ENCODE measurements at places on chromosomes 6 and 20.

DNA sequence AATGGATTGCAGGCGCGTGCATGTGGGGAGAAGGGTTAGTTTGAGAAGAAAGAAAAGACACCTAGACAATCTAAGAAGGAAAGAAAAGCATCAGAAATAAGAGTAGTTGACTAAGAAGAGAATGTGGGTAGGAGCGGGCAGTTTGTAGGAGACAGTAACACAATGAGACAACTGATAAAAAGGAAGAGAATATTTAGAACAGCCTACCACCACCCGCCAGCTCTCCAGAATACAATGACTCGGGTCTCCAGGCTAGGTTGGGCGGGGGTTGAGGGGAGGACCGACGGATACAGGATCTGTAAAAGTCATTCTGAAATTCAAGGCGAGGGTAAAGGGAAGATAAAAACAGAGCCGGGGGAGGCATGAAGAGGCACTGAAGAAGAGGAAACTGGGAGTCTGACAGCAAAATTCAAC is 712 bp downstream of the ABHD16A start:
- no peak for DNase-seq

GRCh38 chr20:59149678-59150504 is 13.7 kb upstream of the ZNF831 start:
- peak; percentile 93 for DNase-seq

DNA sequence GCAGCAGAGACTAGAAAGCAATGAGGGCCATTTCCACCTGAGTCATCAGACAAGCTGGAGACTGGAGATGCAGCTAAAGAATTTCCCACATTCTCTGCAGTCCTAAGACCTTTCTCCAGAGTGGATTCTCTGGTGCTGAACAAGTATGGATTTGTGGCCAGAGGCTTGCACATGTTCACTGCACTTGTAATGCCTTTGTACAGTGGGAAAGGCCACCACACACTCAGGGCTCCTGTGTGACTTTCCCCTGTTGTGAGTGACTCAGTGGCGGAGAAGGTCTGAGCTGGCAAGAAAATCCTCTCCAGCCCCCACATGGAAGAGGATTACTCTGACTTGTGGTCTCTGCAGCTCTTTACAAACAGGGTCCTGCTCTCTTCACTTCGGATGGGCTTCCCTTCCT is 192.3 kb downstream of the C6orf118 start:
- no peak for DNase-seq

DNA sequence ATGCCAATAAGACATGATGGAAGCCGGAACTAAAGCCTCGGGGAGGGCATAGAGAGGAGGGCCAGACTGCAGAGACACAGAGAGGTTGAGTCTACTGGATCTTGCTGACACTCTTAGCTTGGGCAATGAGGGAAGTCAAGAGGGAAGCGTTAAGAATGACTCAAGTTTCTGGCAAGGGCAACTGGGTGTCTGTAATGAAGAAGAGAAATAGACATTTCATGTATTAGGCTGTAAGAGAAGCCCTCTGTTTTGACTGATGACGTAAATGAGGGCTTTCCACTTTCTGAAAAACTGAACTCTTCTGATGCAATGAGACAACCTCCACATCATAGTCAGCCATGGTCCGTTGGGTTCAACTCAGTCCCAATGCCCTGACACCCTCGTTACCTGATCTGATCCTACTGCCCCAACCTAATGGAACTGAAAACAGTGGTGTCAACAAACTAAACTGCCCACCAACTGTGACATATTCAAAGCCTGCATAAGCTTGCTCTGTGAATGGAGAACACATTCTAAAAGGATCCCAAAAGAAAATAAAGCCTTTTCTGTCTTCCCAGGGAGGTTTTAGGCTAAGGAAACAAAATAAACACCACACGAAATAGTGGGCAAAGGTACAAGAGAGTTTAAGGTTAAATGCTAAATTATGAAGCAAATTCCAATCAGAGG is 45.8 kb upstream of the PNRC1 start:
- no peak for DNase-seq

DNA sequence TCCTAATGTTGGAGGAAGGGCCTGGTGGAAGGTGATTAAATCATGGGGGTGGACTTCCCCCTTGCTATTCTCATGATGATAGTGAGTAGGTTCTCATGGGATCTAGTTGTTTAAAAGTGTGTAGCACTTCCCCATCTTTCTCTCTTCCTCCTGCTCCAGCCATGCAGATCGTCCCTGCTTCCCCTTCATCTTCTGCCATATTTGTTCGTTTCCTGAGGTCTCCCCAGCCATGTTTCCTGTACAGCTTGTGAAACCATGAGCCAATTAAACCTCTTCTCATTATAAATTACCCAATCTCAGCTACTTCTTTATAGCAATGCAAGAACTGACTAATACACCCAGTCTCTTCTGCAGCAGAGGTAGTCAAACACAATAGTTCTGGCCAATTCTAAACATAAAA is 5.4 kb downstream of the EPM2A start:
- no peak for DNase-seq

- no peak for DNase-seq
Observed at GRCh38 chr20:17445543-17445942, 85.6 kb downstream of the BFSP1 start.

- no peak for DNase-seq
Observed at GRCh38 chr6:166563200-166563599, 23.3 kb downstream of the RAMACL start.

- DNase-seq = no peak
Observed at GRCh38 chr20:4169360-4170190, 154.2 kb upstream of the RNF24 start.

DNA sequence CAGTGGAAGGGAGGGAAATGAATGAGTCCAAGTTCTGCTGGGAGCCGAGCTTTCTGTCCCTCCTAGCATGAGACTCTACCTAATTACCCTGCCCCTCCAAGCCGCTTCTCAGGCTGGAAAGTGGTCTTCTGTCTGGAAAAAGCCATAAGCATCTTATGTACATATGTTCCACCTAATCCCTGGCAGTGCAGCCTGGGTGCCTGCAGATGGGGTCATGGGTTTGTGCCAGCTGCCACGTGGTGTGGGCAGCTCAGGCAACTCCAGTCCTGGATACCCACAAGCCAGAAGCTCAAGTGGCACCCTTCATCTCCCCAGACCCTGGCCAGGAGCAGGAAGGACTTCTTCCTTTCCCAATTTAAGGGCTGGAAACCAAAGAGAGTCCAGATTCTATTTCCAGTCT is 253.1 kb downstream of the LY86 start:
- no peak for DNase-seq

GRCh38 chr6:161303628-161304340 is 29.9 kb upstream of the AGPAT4 start:
- DNase-seq = no peak

- DNase-seq = no peak
Observed at GRCh38 chr6:166629628-166630027, 2.6 kb upstream of the RPS6KA2 start.

DNA sequence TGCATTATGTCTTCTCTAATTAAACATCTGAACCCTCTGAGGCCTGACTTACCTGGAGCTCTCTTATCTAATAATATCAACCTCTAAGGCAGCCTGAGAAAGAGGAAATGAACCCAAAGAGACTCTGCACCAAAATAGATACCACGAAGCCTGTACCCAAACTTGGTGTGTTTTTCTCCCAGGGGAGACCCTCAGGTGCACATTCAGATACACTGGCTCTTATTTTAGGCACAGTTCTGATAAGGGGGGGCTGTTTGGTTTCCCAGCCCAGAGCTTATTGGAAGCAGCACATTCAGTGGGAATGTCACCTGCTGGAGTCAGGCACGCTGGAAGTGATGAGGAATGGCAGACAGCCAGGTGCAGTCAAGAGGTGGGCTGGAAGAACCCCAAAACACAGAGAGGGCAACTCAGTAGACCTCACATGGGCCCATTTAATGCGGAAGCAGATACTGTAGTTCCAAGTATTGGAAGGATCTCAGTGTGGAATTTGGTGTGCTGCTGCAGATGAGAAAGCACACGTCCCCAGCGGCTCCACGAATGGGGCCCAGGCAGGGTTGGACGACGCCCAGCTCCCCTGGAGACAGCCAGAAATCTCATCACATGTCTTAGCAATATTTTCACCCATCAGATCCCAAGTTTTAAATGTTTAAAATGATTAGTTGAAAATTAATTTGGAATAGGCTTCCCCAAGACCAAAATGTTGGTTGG is 9.7 kb upstream of the CCR6 start:
- no peak for DNase-seq

DNA sequence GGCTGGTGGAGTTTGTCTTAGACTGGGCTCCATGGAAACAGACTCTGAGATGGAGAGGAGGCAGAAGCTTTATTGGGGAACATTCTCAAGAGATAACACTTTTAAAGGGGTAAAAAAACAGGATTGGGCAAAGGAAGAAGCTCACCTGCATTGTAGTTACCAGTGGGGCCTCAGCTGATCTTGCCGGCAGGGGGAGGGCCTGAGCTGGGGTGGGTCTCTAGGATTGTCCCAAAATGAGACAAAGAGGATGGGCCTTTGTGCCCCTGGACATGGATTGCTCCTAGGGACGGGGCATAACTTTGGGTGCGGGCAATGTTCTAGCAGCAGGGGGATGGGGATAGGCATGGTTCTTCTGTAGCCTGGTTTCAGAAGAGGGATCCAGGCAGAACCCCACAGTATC is 12.5 kb downstream of the SGK2 start:
- no peak for DNase-seq

GRCh38 chr20:59451066-59451630 is 150.7 kb downstream of the EDN3 start:
- DNase-seq = no peak

- DNase-seq = no peak
Observed at GRCh38 chr6:155126727-155127439, 131.8 kb downstream of the TIAM2 start.

DNA sequence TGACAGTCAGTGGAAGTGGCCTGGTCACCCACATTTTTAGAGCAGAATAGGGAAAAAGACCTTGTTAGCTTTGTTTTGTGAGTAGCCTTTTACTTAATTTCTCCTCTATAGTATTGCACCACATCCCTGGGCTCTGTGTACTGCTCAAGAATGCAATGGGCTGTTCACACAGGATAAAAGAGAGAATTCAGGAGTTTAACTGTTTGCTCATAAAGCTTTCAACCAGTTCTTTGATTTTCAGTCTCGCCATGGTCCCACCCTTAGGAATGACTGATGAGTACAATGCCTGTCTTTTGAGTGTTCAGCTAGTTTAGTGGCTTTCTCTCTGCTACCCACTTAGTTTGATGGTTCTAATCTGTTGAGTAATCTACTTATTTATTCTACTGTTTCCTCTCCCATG is 129.7 kb downstream of the PLG start:
- DNase-seq = no peak

GRCh38 chr20:25050501-25051350 is 7.2 kb downstream of the ACSS1 start:
- no peak for DNase-seq

- DNase-seq = no peak
Observed at GRCh38 chr20:58492074-58492718, 23.0 kb downstream of the APCDD1L start.

- no peak for DNase-seq
Observed at GRCh38 chr6:148780918-148781436, 34.1 kb downstream of the UST start.

DNA sequence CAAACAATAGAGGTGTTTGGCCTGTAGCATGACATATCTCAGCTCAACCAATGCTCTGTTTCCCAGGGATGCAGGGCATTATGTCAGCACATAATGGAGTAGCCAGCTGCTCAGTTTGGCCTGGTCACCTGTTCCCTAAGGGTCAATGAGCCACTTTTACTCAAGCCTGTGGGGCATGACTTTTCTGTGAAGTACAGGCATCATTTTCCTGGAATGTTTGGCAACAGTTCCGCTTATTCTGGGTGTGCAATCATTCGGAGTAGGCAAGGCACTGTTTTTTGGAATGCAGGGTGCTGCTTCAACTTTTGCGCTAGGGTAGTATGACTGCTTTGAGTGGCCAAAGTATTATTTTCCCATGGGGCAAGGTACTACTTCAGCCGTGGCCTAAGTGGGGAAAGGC is 665.4 kb downstream of the EPHA7 start:
- no peak for DNase-seq

DNA sequence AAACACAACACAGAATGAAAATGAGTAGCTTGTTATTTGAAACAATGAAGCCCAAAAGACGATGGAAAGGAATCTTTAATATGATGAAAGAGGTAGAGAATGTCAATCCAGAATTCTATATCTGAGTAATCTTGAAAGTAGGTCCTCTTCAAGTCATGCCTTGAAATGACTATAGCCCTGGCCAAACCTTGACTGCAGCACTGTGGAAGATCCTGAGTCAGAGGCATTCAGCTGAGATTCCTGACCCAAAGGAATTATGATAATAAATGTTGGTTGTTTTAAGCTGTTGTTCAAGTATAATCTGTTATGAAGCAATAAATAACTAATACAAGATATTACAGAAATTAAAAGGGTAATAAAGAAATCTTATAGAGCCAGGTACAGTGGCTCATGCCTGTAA is 64.8 kb downstream of the IBTK start:
- DNase-seq = no peak

GRCh38 chr6:155641603-155642002 is 186.0 kb upstream of the NOX3 start:
- DNase-seq = no peak

DNA sequence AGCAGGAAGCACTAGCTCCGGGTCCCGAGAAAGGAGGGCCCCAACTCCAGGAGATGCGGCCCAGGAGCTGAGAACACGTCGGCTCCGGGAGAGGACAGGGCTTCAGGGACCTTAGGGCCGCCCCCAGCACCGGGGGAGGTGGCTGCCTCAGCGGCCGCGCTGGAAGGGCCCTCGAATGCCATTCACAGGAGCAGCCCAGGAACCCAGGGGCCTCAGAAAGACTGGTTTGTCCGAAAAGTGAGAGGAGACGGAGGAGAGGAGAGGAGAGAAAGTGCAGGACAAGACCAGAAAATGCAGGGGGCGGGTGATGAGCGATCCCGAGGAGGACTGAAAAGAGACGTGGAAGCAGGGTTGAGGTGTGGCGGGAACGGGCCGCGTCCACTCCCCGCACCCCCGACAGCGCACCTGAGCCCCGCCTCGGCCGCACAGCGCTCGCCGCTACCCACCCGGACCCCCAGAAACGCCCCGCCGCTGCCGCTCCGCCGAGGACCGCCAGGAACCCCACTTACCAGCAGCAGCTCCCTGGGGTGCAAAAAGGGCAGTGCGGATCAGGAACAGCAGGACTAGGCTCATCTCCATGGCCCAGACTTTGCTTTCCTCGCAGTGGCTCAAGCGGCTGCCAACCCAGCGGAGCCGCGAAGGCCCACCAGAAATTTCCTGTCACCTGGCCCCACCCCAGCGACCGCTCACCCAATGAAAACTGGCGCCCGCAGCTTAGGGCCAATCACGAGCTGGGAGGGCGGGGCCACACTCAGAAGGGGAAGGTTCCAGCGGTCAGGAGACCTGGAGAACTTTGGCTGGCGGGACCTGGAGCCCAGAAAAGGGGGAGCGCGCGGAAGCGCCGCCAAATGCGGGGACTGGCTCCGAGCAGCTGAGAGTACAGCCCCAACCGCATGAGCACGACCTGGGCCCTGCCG is 25.4 kb downstream of the HLA-F start:
- DNase-seq = peak; percentile 75

DNA sequence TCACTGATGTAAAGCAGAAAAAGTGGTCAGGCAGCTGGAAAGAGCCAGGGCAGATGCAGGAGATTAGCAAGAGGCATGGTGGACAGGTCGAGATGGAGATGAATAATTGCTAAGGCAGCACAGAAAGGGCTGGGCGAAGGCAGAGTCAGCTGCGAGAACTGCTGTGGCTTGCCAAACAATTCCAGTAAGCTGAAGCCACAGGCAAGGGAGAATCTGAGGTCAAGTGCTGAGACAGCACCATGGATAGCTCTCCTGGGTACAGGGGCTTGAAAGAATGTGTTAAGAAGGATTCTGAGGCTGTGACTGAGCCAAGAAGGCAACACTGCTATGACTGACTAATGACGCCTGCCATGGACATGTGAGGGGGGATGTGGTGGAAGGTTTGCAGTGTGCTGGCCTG is 220.8 kb upstream of the FOXA2 start:
- no peak for DNase-seq

All from CD4-positive, alpha-beta memory T cell (primary cell).